Muscle of leg (tissue), 16 donors: ENCODE measurements at places on chromosomes 6 and 20. TPM values are rescaled to one million over a fixed set of nuclear protein-coding genes. Genes with fewer than 3 reads are reported as not detected.

Gene HLA-DMB
- 5.6 TPM for total RNA-seq

Gene GHRH
- not detected for total RNA-seq

Gene ATP6V1G2
- 1.4 TPM for total RNA-seq

Gene CST4
- total RNA-seq: not detected

Gene E2F3
- 2.5 TPM for total RNA-seq

Gene BTN1A1
- 0.04 TPM for total RNA-seq

Gene HLA-DPA1
- 18.6 TPM for total RNA-seq

Gene RBPJL
- total RNA-seq: not detected

Gene HLA-DRB1
- total RNA-seq: 16.8 TPM

Gene GPLD1
- 2.7 TPM for total RNA-seq

Gene MCCD1
- total RNA-seq: not detected

Gene EYA4
- 28.8 TPM for total RNA-seq

Gene PRL
- total RNA-seq: 0.13 TPM

Gene REM1
- total RNA-seq: 9.6 TPM

Gene PNLDC1
- total RNA-seq: 0.22 TPM

Gene OPN5
- 0.18 TPM for total RNA-seq

Gene SLC32A1
- total RNA-seq: not detected

Gene CD83
- 15.4 TPM for total RNA-seq

Gene IDH3B
- total RNA-seq: 109 TPM

Gene KIF25
- total RNA-seq: 1.8 TPM

Gene LGSN
- not detected for total RNA-seq

Gene SNPH
- 3.9 TPM for total RNA-seq

Gene SLC52A3
- total RNA-seq: 0.22 TPM

Gene GNAS-AS1
- total RNA-seq: 2.4 TPM

Gene CYP21A2
- 0.04 TPM for total RNA-seq

Gene TNFRSF6B
- 1.6 TPM for total RNA-seq

Gene TSPO2
- total RNA-seq: 0.22 TPM

Gene FARS2
- total RNA-seq: 16.9 TPM

Gene RIPPLY2
- not detected for total RNA-seq

Gene POPDC3
- 48.5 TPM for total RNA-seq

Gene TFAP2B
- under 0.01 TPM for total RNA-seq

Gene HTR1E
- not detected for total RNA-seq

Gene ADGRF4
- not detected for total RNA-seq

Gene ID4
- 4.6 TPM for total RNA-seq

Gene SGK1
- 24.2 TPM for total RNA-seq

Gene FOXC1
- total RNA-seq: 1.2 TPM
